ENCODE measurements at places on chromosomes 12 and 14.

DNA sequence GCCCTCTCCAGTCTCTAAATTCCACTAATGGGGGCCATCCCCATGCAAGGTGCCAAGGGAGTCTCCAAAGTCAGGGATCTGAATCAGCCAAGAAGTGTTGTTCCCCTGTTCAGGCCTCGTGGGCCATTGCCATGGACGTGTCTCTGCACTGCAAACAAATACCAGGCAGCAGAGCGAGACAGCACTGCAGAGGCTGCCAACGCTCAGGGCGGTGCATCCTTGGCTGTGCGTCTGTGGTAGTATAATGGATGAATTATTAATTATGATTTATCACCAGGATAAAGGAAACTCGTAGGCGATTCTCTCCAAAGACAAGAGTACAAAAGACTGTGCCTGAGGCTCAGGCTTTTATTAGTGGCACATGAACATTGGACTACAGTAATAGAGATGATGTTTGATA lies 122.3 kb upstream of the NTF3 start:
- DNase-seq = no peak

DNA sequence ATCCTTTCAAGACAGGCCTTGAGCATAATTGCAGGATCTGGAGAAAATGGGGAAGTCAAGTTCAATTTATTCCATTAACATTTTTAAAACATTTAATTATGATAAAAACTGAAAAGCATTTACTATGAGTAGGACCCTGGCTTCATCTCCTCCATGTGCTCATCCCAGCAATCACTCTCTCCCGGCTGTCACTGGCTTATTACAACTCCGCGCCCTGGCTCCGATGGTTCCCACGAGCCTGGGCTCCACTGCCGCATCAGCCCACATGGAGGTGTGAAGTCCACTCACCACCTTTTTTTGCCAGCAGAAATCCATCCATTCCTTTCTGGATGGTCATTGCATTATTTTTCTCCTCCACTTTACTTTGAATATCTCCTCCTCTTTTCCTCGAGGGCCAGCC lies 194.4 kb downstream of the EMP1 start:
- DNase-seq = peak; percentile 20

GRCh38 chr14:91269076-91269991 lies 24.8 kb upstream of the GPR68 start:
- no peak for DNase-seq

DNA sequence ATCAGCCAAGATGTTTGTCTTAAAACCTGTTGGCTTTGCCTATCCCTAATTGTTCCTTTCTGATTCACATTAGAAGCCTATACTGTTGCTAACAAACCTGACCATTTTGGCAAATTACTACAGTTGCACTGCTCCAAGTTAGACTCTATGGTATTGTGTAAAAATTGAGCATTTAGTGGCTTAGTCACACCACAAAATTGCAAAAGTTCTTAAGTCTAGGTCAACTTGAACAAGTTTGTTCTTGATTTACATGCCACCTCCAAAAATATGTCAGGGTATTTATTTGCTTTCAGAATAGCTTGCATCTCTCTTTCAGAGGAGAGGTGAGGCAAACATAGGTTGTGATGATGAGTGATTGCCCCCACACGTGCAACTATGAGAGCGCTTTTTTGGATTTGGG lies 27.0 kb upstream of the PTHLH start:
- DNase-seq = no peak

- no peak for DNase-seq
These were observed 21.4 kb upstream of the TMEM106C start for GRCh38 chr12:47941871-47942613.

- DNase-seq = no peak
These were observed 183.7 kb downstream of the AKAP6 start for GRCh38 chr14:32512813-32513212.

DNA sequence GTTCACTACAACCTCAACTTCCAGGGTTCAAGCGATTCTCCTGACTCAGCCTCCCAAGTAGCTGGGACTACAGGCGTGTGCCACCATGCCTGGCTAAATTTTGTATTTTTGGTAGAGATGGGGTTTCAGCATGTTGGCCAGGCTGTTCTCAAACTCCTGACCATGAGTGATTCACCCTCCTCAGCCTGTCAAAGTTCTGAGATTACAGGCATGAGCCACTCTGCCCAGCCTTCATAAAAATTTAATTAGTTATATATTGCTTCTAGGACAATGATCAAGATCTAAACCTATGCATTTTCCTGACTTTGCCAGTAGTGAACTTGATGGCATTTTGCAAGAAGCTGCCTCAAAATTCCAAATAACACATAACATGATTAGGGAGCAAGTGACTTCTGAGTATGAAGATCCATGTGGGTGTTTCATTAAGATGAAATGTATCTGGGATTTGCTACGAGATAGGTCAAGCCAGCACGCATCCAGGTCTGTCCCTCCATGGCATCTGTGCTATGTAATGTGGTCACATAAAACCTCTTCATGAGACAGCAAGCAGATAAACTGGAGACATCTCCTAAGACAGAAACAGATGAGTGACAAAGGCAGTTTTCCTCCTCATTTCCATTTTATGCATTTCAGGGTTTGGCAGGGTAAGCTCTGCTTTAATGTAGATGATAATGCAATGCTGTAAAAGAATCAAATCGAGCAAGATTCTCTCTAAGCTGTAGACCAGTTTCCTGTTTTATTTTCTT lies 319.4 kb upstream of the ATP2B1 start:
- DNase-seq = no peak

GRCh38 chr12:132561427-132562156 lies 48.8 kb downstream of the LRCOL1 start:
- peak; percentile 78 for DNase-seq

DNA sequence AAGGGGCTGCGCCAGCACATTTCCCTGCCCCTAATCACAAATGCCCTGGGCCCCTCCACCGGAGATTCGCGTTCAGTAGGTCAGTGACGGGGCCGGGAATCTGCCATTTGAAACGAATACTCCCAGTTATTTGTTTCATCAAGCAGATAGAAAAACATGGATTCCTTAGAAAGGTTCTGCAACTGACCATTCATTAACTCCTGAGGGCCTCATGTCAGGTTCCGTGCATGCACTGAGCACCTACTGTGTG lies 25.6 kb upstream of the UBC start:
- DNase-seq = no peak

DNA sequence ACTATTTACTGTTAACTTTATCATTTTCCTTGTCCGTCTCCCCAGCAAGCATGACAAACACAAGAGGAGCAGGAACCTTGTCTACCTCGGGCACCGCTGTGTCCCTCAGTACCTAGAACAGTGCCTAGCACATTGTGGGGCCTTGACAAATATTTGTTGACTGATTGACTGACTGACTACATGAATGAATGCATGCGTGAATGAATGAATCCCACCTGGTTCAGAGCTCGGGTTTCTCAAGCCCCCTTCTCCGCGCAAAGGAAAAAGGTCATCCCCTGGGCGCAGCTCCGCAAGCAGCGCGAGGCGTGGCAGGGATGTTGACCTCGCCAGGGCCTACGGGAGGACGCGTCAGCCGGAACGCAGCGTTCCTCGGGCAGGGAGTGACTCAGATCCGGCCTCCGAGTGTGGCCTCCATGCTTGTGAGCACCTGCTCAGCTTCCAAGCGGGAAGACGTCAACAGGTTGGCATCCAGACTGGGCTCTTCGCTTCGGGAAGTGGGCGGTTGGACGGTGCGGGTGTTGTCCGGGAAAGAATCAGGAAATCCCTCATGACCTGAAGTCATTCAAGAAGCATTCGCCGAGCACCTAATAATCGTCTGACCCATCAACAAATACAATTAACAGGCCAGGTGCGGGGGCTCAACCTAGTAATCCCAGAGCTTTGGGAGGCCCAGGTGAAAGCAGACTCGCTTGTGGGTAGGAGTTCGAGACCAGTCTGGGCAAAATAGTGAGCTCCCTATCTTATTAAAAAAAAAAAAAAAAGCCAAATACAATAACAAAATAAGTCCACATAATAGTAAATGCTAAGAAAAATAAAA lies 13.9 kb upstream of the UBC start:
- DNase-seq = peak; percentile 60

DNA sequence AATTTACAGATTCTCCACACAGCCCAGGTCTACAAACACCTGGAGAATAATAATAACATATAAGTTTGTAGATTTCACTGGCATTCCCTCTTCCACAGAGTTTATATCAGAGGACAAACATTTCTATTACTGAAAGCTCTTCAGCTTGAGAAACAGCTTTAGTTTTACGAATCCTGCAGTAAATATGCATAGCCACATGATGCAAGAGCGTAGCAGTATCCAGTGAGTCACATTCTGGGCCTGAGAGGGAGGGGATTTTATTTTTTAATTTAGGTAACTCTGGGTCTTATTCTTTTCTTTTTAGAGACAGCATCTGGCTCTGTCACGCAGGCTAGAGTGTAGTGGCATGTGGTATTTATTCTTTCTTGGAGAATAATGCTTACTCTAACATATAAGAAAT lies 1002.8 kb downstream of the TRHDE start:
- DNase-seq = no peak

DNA sequence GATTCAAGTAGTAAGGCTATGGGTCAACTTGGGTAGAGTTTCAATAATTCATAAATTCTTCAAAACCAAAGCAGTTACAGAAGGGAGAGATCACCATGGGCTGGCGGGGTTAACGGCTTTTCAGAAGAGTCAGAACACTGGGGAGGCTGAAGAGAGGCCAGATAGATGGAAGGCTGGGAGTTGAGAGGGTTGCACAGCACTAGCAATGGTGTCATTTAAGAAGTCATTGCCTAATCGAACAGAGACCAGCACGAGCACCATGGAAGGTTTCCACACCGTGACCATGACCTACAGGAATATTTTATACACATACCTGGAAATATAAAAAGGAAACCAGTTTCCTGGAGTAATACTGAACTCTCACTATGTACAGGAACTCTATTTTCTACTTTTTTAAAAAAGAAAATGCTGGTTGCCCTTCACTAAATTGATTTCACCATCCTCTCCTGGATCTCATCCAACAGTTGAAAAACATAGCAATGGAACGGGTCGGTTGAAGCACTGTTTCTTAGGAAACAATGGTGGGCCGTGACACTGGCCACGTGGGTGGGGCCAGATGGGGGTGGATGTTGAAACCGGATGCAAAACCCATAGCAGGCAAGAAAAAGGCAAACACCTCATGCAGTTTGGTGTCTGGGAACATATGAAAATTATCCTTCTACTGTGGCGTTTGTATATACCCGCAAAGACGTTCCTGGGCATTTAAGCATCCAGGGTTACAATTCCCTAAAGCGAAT lies 38.0 kb upstream of the RIN3 start:
- DNase-seq = peak; percentile 6

DNA sequence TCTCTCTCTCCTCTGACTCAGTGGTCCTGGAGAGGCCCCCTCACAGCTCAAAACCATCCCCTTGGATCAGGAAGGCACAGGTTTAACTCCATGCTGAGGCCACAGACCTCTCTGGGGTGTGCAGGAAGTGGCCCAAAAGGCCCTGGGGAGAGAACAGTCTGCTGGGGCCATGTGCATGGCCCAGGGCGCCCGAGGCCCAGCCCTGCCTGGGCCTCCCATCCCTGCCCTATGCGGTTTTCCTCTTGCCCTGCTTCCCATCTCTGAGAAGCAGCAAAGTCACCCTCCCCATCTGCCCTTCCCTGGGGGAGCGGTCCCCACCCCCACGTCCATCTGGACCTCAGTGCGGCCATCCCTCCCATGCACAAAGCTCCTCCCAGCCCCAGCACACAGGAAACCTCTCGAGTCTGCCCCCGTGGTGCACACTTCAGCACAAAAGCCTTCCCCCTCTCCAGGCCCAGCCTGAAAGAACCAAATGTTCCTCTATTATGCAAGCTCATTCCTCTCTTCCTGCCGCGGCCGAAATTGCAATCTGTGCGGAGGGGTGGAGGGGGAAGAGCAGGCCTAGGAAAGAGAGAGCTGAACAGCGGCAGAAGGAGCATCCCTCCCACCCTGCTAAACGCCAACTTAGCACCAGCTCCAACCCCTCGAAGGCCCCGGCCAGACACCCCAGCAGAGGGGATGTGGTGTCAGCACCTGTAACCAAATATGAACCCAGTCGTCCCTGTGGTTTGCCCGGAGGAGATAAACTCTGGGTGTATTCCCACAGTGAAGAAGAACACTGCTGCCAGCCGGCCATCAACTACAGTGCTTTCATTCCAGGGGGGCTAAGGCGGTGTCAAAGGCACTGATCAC lies 108.5 kb downstream of the SCARB1 start:
- peak; percentile 70 for DNase-seq

- no peak for DNase-seq
These were observed 187.0 kb upstream of the FOXN3 start for GRCh38 chr14:89603938-89604480.

DNA sequence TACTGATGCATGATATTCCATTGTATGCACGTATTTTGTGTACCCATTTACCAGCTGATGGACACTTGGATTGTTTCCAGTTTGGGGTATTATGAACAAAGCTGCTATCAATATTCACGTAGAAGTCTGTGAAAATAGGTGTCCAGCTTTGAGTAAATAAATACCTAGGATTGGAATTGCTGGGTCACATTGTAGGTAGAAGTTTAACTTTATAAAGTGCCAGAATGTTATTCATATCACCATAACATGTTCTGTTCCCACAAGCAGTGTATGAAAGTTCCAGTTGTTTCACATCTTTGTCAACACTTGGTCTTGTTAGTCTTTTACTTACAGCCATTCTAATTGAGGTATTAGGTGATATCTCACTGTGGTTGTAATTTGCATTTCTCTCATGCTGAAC lies 108.0 kb upstream of the METAP2 start:
- no peak for DNase-seq

DNA sequence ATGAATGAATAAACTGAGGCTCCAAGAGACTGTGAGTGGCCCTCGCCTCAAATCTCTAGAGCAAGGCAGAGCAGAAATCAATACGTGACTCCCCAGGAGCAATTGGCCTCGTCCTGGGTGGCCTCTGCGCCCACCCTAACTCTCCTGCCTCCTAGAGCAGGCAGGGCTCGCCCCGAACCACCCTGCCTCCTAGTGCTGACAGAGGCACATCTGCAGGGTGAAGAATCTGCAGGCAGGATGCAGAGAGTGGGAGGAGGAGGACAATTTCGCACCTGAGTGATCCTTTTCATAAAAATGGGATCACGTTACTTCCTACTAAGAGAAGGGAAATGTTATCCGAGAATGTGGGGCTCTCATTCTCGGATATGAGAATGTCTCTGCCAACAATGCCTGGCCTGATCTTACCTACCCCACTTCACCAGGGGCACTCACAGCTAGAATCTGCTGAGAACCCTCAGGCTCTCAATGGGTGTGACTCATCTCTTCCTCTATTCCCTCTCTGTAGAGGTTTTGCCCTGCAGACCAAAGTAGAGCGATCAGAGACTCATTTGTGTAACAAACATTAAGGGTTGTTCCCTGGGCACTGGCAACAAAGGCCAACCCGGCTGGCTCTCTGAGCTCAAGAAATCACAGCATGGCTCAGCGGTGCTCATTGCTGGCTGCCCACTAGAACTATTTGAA lies 61.7 kb upstream of the BCL2L14 start:
- peak; percentile 80 for DNase-seq

DNA sequence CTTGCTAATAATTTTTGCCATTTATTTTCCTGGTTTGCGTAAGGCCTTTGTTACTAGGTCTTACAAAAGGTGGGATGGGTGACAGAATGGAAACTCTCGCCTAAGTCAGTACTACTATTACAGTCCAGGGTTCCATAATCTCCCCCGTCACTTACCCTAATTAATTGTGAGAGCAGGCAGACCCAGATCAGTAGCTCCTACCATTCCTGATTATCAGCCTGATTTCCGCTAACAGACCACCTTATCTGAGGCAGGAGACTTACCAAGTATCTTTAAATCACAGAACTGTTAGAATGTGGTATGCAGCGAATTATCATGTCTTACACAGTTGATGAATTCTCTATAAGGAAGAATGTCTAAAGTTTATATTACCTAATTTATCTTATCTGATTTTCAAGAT lies 234.7 kb downstream of the FOXN3 start:
- DNase-seq = no peak
